ENCODE measurements at places on chromosomes 4 and X. TPM values are rescaled to one million over a fixed set of nuclear protein-coding genes. Genes with fewer than 3 reads are reported as not detected.

MCF2 gene
- polyA plus RNA-seq = 1.3 TPM

SUPT20HL1 gene
- polyA plus RNA-seq = not detected

CXCL8 gene
- polyA plus RNA-seq = 2.1 TPM

LRCH2 gene
- not detected for polyA plus RNA-seq

NPNT gene
- polyA plus RNA-seq = not detected

TAF9B gene
- polyA plus RNA-seq = 16.1 TPM

MFAP3L gene
- polyA plus RNA-seq = 2.9 TPM

FAM114A1 gene
- polyA plus RNA-seq = not detected

SHROOM4 gene
- not detected for polyA plus RNA-seq

SNX12 gene
- polyA plus RNA-seq = 5.9 TPM

CPZ gene
- polyA plus RNA-seq = not detected

UBE2D3 gene
- polyA plus RNA-seq = 463 TPM

TRIM60 gene
- polyA plus RNA-seq = not detected

PKD2 gene
- 1.2 TPM for polyA plus RNA-seq

ADGRA3 gene
- 2.1 TPM for polyA plus RNA-seq

CRMP1 gene
- polyA plus RNA-seq = not detected

MAGIX gene
- 0.96 TPM for polyA plus RNA-seq

RHOXF2B gene
- not detected for polyA plus RNA-seq

HERC5 gene
- 12.1 TPM for polyA plus RNA-seq

DNA sequence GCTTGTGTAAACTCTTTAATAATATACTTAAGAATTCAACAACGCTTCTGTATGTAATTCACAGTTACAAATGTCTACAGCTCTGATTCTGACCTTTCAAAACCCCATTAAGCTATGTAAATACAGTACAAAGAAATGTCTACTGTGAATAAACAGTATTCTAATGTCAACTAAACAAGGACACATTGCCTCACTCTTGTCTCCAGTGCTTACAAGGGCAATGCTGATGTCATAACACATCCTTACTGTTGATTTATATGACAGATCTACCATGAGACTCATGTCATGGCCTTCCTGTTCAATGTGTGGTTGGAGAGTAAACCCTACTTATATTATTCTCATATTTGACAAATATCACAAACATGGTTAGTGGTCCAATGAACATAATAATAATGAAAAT lies 256.1 kb upstream of the ADGRL3 start:
- DNase-seq = no peak

- DNase-seq = peak; percentile 60
These were observed at the start of gene PDE5A for GRCh38 chr4:119628281-119629141. PDE5A (minus strand) TSS chr4:119628804; CDS start chr4:119628671, 133 bp downstream.

GRCh38 chr4:81512757-81513501 lies 41.2 kb upstream of the RASGEF1B start:
- no peak for DNase-seq

- no peak for DNase-seq
These were observed 11.3 kb downstream of the ARL13A start for GRCh38 chrX:100980608-100981497.

GRCh38 chr4:86300516-86300915 lies 59.3 kb downstream of the MAPK10 start:
- no peak for DNase-seq

- DNase-seq = no peak
These were observed 9.0 kb upstream of the CHIC2 start for GRCh38 chr4:54073271-54073880.

DNA sequence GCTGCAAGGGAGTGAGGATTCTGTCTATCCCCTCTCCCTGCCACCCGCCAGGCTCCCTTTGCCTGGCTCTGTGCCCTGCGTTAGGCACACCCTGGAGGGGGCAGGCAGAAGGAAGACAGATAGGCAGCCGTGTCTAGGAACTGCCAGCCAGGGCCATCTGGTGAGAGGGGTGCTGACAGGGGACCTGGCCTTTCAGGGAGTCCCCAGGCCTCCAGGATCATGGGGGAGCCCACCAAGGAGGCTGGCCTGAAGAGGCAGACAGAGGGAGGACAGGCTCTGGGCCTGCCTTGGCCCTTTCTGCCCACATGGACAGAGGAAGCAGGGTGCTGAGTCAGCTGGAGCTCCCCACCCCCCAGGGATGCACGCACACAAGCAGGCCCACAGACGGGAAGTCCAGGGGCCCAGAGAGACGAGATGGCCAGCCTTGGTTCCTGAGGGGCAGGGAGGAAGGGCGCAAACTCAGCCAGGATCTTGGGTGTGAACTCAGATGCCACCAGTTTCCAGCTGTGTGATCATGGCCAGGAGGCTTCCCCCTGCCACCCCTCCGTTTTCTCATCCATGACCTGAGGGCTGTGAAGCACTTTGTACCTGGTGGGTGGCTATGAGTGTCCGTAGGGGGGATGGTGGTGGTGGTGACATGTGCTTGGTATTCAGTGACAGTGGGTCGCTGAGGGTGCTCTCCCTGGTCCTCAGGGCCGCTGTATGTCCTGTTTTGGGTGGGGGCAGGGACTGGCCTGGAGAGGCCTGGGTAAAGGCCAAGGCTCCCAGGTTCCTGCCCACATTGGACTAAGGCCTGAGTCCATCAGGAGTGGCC lies 1.8 kb downstream of the SH3BP2 start:
- no peak for DNase-seq

- DNase-seq = no peak
These were observed 24.5 kb downstream of the REPS2 start for GRCh38 chrX:16970977-16971376.

GRCh38 chrX:111812889-111813563 lies 63.0 kb upstream of the TRPC5OS start:
- DNase-seq = no peak

- no peak for DNase-seq
These were observed 17.3 kb upstream of the GUCY1B1 start for GRCh38 chr4:155741546-155741945.

DNA sequence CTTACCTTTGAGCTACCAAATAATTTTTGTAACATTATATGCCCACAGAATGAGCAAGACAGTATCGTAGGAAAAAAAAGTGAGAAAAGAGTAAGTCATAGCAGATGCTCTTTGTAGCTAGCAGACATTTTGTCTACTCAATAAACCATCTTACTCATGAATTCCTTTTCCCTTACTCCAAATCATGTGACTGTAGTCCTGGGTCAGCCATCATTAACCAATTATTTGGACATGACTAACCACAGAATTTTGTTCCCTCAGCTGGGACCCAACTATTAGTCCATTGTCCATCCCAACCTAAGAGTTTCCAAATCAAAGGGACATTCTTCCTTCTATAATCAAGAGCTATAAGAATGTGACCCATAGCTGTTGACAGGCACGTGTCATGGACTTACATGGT lies 11.4 kb downstream of the UBE2D3 start:
- DNase-seq = no peak

GRCh38 chr4:184671101-184671500 lies 21.6 kb downstream of the PRIMPOL start:
- DNase-seq = no peak

- no peak for DNase-seq
These were observed 32.0 kb upstream of the MGST2 start for GRCh38 chr4:139633661-139634060.

DNA sequence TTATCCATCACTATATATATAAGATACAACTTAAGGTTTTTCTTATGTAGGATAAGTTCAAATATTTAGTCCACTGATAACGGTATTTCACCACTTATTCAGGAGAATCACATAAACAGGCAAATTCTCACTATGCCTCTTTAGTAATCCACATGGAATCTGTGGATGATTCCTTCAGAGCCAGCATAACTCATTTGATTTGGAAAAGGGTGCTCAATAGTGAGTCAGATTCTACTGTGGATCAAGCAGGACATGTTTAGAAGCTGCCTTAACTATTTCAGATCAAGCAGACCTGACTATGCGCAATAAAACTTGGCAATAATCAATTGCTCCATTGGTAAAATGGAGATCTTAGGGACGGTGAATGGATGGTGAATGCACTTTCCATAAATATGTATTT lies 184.1 kb downstream of the CBR4 start:
- no peak for DNase-seq

DNA sequence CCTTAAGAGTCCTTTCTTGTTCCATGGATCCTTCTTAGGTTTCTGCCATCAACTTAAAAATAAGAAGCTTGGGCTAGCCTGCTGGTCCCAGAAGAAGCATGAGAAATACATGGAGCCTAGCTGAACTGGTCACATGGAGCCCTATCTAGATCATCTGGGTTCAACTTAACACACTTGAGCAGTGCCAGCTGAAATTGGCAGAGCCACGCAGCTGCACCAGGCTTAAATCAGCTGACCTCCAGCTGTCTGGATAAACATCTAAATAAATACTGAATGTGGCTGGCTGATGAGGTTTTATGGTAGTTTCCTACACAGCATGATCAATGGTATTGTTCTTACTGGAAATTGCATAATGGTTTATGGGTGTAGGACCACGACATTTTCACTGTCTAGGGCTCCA lies 598.4 kb upstream of the FAM241A start:
- no peak for DNase-seq

DNA sequence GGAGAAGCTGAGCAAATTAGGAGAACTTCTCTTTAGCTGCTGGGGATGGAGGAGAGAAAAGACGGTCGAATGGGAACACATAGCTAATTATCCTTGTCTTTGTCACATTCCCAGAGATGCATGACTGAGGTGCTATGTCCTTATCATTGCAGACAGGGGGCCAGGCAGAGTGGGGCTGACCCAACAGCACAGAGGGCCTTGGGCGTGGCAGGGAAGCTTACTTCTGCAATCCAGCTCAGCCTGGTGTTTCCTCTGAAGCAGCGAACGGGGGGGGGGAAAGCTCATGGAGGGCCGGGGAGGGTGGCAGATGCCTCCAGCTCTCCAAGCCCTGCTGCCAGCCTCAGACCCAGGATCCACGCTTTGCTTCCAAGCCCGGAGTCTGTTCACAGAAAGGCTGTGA lies 50.8 kb upstream of the HOPX start:
- no peak for DNase-seq

- DNase-seq = no peak
These were observed 37.5 kb upstream of the RASGEF1B start for GRCh38 chr4:81509191-81509590.

DNA sequence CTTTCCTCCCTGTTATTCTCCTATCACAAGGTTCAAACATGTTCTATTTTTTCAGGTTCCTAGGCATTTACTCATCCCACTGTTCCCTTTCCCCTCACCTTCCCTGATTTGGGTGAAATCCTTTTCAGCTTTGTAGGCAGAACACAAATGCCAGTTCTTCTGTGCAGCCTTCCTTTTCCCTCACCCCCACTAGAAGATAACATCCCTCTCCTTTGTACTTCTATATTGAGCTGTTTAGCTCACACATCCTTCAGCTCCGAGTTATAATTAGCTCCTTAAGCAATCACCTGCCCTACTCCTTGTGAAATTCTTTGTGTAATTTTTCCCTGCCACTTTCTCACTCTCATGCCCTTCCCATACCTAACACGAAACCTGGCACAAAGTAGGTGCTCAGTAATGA lies 240.9 kb downstream of the AR start:
- DNase-seq = no peak

DNA sequence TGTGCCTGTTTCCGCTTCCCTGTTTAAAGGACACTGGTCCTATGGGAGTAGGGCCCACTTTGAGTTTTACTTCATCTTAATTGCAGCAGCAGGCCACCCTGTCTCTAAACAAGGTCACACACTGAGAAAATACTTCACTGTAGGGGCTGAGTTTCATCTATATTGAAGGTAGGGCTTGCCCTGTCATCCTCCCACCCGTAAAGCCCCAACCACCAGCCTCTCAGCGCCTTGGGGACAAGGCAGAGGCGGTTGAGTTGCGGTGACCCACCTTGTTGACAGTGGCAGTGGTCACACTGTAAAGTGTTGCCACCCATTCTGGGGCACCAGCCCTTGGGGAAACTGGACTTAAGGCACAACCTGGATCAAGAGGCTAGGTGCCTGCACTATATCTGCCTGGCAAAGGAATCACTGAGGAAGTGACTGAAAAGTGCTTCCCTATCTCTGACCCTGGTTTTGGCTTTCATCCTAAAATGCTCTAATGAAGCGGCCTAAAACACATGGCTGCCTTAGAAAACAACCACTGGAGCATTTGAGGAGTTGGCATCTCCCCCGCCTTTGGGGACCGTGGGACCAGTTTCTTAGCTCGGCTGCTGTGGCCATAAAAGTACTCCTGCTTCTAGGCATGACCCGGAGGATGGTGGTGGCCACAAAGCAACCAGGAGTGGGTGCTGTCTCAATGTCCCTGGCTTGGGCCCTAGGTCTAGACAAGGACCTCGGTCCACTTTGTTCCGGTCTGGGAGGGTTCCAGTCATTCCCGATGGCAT lies 7.8 kb upstream of the WDR1 start:
- no peak for DNase-seq

- peak; percentile 3 for DNase-seq
These were observed 170.7 kb downstream of the SLIT2 start for GRCh38 chr4:20422398-20422797.

- no peak for DNase-seq
These were observed 75.1 kb downstream of the GAB1 start for GRCh38 chr4:143411527-143412419.

- DNase-seq = no peak
These were observed 67.9 kb downstream of the PPP3CA start for GRCh38 chr4:101279377-101279871.

DNA sequence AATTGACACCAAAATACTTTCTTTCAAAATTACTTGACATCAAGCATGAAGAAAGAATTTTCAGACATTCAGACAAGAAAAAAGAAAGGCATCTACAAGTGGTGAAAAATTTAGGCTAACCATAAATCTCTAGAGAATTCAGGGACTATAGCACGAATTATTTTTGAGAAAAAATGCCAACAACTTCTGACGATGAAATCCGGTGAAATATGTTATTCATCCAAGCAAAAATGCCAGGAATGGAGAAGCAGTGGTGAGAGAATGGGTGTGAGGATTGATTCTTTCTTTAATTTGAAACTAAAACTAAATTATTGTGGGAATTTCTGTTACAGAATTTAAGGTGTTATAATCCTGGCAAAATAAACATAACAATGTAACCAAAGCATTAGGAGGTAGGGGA lies 69.4 kb upstream of the SORBS2 start:
- no peak for DNase-seq

DNA sequence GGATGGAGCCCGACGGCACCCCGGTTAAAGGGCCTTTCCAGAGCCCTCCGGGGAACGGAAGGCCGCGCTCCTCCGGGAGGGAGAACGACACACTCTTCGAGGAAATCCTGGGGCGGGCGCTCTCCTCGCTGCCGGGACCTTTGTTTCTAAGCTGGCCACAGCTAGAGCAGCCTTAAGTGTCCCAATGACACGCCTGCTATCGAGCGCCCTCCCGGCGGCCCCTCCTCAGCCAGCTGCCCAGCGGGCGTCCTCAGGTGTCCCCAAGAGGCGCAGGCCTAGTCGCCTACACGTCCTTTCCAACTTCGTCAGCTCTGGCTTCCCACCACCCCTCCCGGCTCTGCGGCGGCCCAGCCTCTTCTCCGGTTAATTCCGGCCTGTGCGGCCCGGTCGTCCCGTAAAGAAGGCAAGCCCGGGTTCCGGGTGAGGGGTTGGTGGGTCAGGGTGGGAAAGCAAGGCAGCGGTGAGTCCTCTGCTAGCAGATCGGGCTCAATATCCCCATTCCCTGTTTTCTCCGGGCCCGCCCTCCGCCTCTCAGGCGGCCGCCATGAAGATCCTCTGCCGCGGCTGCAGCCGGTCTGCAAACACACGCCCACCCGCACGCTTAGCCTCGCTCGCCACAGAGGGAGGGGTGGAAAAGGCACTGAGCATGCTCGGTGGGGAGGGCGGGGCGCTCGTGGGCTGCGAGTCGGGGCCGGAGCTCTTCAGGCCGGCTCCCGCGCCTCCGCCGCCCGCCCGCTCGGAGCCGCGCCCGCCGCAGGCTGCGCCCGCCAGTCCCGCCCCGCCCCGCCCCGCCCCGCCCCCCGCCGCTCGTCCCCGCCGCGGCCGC lies at the start of gene RAP1GDS1:
Gene RAP1GDS1, plus strand, starts transcription at position 806 of the 826 bp plus-strand sequence. CDS start 182 bp downstream, outside the sequence.
- DNase-seq = peak; percentile 91

- no peak for DNase-seq
These were observed 1454.8 kb downstream of the RPA4 start for GRCh38 chrX:98338544-98338943.
